ENCODE measurements at places on chromosomes 1 and 21.

GRCh38 chr1:68723791-68724190 is 226.9 kb upstream of the DEPDC1 start:
- DNase-seq: no peak
- no peaks in the 10 kb centered on the region for H3K4me1 ChIP-seq
- peaks cover 2% of the 10 kb centered on the region for H3K27me3 ChIP-seq

GRCh38 chr1:94237291-94238226 is at the start of gene ARHGAP29:
Gene ARHGAP29, minus strand, starts transcription at chr1:94237584. Its CDS starts 5,973 bp downstream, at chr1:94231611.
- H3K27ac ChIP-seq: peak within 1 kb of the TSS; percentile 90
- peaks cover 21% of the 10 kb centered on the region for H3K36me3 ChIP-seq
- H3K4me3 ChIP-seq: peak within 1 kb of the TSS; percentile 99
- H3K27me3 ChIP-seq: peaks cover 11% of the 10 kb centered on the region

DNA sequence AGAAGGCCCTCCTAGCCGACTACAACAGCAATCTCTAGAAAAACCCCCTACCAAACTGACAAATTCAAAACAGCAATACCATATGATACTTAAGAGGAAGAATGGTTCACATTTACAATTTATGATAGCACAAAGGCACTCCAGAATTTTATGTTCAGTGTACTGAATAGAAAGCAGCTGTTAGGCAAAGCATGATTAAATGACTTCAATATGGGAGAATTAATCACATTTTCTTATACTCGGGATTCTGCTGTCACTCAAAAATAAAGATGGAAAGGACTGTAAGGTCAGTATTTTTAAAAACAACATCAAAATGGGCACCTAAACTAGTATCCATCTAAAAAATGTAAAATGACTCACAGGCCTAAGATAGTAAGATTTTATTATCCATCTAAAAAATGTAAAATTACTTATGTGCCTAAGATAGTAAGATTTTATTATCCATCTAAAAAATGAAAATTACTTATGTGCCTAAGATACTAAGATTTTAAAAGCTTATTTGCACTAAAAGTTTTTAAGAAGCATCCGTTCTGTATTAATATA is 198.5 kb downstream of the SMYD3 start:
- H3K27me3 ChIP-seq: peaks cover 2% of the 10 kb centered on the region
- H3K36me3 ChIP-seq: no peaks in the 10 kb centered on the region
- no peak overlapping the region for H3K4me3 ChIP-seq
- no peak for DNase-seq
- H3K27ac ChIP-seq: no peak overlapping the region

DNA sequence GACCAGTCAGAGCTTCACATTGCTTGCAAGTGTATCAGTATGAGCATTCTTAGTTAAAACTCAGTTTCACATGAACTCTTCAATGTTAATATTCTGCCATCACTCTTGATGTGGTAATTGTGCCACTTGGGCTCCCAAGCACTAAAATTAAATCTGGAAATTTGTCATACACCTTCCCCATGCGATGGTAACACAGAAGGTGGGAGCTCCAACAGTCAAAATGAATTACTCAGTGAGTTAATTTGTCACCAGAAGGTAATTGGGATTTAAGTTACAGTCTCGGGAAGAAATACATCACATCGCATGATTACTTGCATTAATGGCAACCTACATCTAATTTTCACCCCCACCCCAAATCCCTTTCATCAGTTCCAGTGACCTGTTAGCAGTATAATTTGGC is 376.5 kb upstream of the DAB1 start:
- H3K36me3 ChIP-seq: no peaks in the 10 kb centered on the region
- no peak for DNase-seq
- H3K4me3 ChIP-seq: no peak overlapping the region
- no peak overlapping the region for H3K27ac ChIP-seq
- no peaks in the 10 kb centered on the region for H3K27me3 ChIP-seq

GRCh38 chr21:23638131-23638695 is 1969.1 kb downstream of the MRPL39 start:
- H3K36me3 ChIP-seq: no peaks in the 10 kb centered on the region
- H3K4me3 ChIP-seq: no peak overlapping the region
- H3K27me3 ChIP-seq: no peaks in the 10 kb centered on the region
- DNase-seq: no peak
- no peaks in the 10 kb centered on the region for H3K4me1 ChIP-seq

DNA sequence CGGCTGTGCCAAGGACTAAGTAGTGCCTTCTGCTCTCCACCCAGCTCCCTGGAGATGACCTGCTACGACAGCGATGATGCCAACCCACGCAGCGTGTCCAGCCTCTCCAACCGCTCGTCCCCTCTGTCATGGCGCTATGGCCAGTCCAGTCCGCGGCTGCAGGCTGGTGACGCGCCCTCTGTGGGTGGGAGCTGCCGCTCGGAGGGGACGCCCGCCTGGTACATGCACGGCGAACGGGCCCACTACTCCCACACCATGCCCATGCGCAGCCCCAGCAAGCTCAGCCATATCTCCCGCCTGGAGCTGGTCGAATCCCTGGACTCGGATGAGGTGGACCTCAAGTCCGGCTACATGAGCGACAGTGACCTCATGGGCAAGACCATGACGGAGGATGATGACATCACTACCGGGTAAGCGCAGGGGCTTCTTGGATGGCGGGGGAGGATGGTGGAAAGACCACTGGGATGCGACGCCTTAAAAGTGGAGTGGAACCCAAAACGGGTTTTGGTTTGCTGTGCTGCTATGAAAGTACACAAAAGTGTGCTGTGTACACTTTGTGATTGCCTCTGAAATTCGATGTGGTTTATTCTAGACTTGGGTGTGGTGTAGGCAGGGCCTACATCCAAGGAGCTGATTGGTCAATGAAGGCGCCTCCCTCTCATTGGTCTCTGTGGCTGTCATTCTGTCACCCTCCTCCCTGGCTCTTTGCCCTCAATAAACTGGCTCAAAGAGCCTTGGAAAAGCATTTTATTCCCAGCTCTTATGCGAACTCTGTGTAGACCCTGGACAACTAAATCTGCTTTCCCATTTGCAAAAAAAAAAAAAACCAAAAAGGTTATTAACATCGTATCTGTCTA is 110.4 kb upstream of the IPO9 start:
- peaks cover 29% of the 10 kb centered on the region for H3K36me3 ChIP-seq
- peaks cover 11% of the 10 kb centered on the region for H3K27me3 ChIP-seq
- no peak for DNase-seq
- peak overlapping the region; percentile 47 for H3K4me3 ChIP-seq
- peak overlapping the region; percentile 23 for H3K27ac ChIP-seq

GRCh38 chr1:154614901-154615300 is 6.9 kb upstream of the ADAR start:
- peaks cover 2% of the 10 kb centered on the region for H3K27me3 ChIP-seq
- peaks cover 13% of the 10 kb centered on the region for H3K4me1 ChIP-seq
- no peak overlapping the region for H3K27ac ChIP-seq
- no peak for DNase-seq

DNA sequence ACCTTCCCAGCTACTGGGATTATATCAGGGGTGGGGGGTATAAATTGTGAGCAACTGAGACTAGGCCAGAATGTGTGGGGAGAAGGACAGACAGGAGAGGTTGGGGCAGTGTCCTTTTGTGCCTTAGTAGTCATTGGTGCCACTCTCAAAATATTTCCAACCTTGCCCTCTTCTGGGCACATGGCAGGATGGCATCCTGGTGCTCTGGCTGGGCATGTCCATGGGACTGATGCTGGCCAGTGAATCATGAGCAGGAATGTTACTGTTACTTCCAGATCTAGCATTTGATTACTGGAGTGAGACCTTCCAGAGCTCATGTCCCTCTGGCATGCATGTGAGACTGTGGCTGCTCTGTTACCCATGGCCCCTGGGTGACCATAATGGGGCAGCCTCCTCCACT is 151.2 kb downstream of the MATN1 start:
- no peak overlapping the region for H3K27ac ChIP-seq
- H3K4me3 ChIP-seq: no peak overlapping the region
- peaks cover 2% of the 10 kb centered on the region for H3K27me3 ChIP-seq

DNA sequence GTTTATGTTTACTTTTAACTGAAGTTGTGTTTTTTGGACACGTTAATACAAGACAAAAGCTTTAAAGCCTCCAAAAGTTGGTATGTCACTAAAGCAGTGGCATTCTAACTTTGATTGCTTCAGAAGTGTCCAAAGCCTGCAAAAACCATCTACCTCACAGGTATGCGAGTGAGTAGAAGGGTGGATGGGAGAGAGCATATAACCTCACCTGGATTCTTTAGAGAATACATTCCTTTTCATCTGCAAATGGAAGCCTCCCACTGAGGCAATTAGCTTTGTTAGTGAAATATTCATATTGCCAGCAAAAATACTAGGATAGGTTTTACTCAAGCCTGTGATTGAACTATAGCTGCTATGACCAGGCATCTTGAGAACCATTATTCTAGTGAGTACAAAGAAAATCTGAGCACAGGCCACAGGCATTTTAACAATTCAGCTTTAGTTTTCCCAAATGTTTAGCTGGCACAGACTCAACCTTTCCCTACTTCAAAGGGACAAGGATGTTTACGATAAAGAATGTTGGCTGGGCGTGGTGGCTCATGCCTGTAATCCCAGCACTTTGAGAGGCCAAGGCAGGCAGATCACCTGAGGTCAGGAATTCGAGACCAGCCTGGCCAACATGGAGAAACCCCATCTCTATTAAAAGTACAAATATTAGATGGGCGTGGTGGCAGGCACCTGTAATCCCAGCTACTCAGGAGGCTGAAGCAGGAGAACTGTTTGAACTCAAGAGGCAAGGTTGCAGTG is 39.7 kb downstream of the MAP3K21 start:
- H3K27me3 ChIP-seq: peaks cover 2% of the 10 kb centered on the region
- H3K4me1 ChIP-seq: no peaks in the 10 kb centered on the region
- no peak for DNase-seq
- no peak overlapping the region for H3K4me3 ChIP-seq

- H3K36me3 ChIP-seq: peaks cover 1% of the 10 kb centered on the region
- no peaks in the 10 kb centered on the region for H3K4me1 ChIP-seq
- H3K27me3 ChIP-seq: peaks cover 2% of the 10 kb centered on the region
Measured at GRCh38 chr1:33045246-33045645, 8.6 kb upstream of the AK2 start.

DNA sequence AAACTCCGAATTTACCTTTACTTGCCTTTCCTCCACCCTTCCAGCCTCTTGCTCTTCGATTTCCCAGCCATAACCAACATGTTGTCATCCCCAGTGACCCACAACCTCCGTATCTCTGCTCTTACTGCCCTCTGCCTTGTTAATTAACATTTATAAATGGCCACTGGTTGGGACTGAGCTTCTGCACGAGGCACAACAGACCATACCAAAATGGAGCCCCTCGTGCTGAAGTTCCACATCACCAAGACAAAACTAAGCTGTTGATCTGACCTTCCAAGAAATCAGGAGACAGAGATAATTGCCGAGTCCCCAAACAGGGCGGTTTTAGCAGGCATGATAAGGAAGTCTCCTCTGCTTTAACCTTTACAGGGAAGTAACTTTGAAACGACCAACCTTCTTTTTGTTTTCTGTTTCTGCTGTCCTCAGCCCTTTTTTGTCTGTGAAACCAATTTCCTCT is 71.9 kb downstream of the NMNAT2 start:
- peaks cover 5% of the 10 kb centered on the region for H3K4me1 ChIP-seq
- no peaks in the 10 kb centered on the region for H3K36me3 ChIP-seq
- H3K4me3 ChIP-seq: no peak overlapping the region
- no peak overlapping the region for H3K27ac ChIP-seq

DNA sequence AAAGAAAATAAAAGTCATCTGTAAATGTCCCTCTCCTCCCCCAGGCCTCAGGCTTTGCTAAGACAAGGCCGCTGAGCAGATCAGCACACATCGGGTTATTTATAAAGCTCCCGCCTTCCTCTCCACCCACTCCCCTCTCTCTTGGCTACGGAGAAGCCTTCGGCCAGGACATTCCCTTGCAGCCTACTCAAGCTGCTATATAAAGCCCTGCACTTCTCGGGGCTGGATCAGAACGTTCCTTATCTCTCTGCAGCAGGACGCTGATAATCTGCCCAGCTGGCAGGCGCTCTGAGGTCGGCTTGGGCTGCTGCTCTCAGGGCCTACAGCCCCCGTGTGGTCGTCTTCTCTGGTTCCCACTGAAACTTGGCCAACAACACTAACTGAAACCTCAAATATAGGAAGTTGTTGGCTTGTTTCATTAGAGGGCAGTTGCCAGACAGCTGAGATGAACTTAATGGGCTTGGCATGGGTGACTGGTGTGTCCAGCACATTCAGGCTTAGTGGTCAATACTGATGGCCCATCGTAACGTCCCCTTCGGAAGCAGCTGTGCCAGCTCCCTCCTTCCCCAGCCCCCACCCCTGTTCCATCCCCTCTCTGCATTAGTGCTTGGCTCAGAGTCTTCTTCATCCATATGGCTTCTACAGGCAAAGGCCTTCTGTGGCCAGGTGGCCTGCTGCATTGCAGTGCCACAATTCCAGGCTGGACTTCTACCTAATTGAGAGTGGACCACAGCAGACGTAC is 64.6 kb downstream of the IER5 start:
- peaks cover 2% of the 10 kb centered on the region for H3K27me3 ChIP-seq
- DNase-seq: peak; percentile 58
- H3K4me3 ChIP-seq: no peak overlapping the region
- H3K36me3 ChIP-seq: no peaks in the 10 kb centered on the region

DNA sequence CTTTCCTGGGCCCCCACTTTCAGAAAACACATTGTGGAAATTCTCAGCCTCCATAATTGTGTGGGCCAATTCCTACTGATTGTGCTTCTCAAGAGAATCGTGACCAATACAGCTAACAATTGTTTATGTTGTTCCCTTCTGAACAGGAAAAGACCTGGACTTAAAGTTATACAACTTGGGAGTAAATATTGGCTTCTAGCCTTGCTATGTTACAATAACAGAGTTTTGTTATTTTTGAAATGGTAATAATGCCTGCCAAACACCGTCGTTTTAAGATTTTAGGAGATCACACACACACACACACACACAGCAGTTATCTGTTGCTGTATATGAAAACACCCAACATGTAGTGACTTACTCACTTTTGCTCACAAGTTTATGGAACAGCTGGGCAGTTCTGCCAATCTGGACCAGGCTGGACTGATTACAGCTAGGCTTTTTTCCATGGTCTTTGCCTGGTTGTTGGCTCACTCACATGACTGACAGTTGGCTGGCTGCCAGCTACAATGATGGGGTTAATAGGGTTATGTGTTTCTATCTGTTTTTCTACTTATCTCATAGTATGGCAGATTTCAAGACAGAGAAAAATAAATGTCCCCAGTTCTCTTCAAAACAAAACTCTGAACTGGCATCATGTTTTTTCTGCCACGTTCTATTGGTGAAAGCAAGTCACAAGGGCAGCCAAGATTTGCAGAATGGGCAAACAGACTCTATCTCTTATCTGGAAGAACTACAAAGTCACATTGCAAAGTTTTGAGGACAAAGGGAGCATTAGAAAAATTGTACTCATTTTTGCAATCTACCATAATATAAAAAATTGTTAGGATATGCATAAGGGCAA is 447.5 kb downstream of the NEGR1 start:
- H3K36me3 ChIP-seq: no peaks in the 10 kb centered on the region
- H3K4me3 ChIP-seq: no peak overlapping the region
- H3K4me1 ChIP-seq: peaks cover 10% of the 10 kb centered on the region
- H3K27ac ChIP-seq: no peak overlapping the region
- no peak for DNase-seq

- peak; percentile 22 for DNase-seq
- no peak overlapping the region for H3K27ac ChIP-seq
- no peaks in the 10 kb centered on the region for H3K27me3 ChIP-seq
- H3K4me1 ChIP-seq: no peaks in the 10 kb centered on the region
Measured at GRCh38 chr1:165073185-165074007, 283.1 kb downstream of the LMX1A start.

Measured in endothelial cell (in vitro differentiated cells).